ENCODE measurements at places on chromosomes 7 and 10.
A peak's percentile ranks its signal among the peaks of the same experiment; 100 is the strongest.

- DNase-seq: peak; percentile 40
Measured at GRCh38 chr7:50781381-50782293, 1.1 kb downstream of the GRB10 start.

GRCh38 chr10:129703287-129704137 is 236.5 kb downstream of the MGMT start:
- no peak for DNase-seq

DNA sequence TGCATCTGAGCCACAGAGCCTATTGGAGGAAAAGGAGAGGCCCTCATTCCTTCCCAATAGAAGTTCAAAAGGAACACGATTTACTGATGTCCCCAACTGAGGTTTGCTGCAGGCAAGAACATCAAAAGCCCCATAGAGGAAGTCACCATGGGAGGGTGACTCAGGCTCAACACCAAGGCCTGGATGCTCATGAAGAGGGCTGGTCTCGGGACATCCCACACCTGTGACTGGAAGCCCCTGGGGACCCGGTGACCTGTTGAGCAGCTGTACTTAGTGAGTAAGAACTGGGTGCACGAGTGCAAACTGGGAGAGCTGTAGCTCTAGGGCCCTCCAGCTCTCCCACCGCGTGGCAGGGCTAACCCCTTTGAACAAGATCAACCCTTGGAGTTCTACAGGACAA is 38.0 kb downstream of the CYTH3 start:
- DNase-seq: peak; percentile 40

DNA sequence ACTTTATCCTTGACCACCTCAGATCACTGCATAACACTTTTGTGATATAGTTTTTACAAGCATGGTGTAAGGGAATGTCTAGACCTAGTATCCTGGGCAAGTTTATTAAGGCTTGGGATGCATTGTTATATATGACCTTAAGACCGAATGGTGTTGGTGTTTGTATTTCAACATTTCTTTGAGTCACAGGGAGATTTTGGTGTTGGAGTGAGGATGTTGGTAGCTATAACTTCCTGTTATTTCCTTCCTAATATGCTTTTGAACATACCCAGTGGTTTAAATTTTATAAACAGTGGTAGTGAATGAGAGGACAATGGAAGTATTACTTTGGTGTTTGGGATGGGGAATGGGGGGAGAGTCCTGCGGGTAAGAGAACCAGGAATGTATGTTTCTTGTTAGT is 2.6 kb downstream of the EXOC4 start:
- no peak for DNase-seq

- DNase-seq: no peak
Measured at GRCh38 chr7:82167558-82168314, 275.8 kb downstream of the CACNA2D1 start.

DNA sequence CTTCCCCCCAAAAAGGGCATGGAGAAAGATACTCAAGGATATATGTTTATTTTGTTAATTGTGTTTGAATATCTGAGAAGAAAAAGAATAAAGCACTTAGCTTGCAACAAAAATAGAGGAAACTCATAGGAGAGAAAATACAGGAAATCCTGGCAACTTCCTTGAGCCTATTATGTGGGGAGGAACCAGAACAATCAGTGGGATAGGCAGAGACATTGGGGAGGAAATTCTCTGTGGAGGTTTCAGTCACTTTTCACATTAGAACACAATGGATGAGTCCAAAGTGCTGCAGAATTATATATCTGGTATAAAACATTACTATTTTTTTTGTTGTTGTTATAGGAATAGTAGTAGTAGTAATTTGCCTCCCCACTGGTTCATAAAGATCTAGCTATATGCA is 240.1 kb downstream of the THSD7A start:
- no peak for DNase-seq

Data from CD4-positive, alpha-beta T cell treated with Interleukin-17A for 4 hours (primary cell).